ENCODE measurements at places on chromosomes 16 and 17.

GRCh38 chr17:4946312-4946976 is 1.9 kb downstream of the PFN1 start:
- no peak for DNase-seq

DNA sequence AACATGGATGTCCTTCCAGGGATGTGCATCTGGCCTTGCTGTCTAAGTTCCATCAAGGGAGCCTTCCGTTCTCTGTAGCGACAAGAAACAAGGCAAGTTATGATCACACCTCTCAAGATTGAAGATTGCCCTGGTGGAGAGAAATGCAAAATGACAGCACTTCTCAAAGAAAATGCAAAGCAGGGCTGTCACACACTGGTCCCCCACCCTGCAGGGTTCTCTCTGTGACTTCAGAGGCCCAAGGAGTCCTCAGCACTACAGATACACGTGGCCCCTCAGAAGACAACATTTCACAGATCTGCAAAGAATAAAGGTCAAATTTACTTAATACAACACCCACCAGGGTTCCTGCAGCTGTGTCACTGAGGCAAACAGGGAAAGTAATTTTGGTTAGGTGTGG is 60.7 kb upstream of the TEX2 start:
- DNase-seq = no peak

DNA sequence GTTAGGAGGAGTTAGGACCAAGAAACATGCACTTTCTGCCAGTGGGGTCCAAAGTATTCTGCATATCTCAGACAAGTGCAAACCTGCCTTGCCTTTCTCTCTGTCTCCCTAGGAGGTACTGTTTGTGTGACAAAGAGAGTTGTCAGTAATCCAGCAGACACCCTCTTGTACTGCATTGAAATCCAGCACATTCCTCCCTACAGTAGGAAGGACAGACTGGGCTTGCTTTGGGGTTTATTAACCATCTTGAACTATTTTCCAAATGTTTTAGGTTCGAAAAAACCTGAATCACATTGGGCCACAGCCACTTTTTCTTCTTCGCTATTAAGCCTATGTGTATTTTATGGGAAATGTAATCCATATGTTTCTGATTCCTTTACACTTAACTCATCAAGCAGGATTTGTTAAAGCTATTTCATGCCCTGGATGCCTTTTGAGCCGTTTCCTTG is 204.2 kb upstream of the KCNJ16 start:
- peak; percentile 5 for DNase-seq

DNA sequence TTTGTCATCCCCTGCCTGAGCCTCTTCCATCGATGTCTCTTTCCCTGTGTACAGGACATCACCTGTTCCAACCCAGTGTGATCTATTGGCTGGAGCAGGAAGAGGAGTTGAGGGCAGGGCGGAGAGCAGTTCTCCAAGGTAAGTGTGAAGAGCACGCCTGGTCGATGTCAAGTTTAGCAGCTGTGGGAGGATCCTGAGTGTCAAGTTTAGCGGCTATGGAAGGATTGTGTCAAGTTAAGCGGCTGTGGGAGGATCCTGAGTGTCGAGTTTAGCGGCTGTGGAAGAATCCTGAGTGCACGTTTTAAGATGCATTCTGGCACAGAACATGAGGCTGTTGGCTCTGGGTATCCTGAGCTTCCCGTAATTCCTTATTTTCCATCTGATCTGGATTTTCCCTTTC is 7.2 kb downstream of the ZNF778 start:
- DNase-seq = no peak

GRCh38 chr17:59372138-59372751 is 40.8 kb downstream of the YPEL2 start:
- no peak for DNase-seq

All from retinal pigment epithelial cell (primary cell).